ENCODE measurements at places on chromosomes 5 and 9.
A peak's percentile ranks its signal among the peaks of the same experiment; 100 is the strongest.

DNA sequence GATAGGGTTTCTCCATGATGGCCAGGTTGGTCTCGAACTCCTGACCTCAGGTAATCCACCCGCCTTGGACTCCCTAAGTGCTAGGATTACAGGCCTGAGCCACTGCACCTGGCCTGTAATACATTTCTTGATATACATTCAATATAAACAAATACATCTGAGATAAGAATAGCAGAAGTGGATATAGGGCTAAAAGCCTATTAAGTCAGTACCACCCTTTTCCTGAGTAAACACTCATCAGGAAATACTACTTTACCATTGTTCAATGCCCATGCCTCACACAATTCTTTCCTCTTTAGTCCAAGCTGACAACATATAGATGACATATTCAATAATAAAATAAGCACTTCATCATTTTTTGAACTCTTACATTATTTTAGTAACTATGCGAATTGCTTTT is 64.8 kb downstream of the MRPS27 start:
- no peak for DNase-seq

DNA sequence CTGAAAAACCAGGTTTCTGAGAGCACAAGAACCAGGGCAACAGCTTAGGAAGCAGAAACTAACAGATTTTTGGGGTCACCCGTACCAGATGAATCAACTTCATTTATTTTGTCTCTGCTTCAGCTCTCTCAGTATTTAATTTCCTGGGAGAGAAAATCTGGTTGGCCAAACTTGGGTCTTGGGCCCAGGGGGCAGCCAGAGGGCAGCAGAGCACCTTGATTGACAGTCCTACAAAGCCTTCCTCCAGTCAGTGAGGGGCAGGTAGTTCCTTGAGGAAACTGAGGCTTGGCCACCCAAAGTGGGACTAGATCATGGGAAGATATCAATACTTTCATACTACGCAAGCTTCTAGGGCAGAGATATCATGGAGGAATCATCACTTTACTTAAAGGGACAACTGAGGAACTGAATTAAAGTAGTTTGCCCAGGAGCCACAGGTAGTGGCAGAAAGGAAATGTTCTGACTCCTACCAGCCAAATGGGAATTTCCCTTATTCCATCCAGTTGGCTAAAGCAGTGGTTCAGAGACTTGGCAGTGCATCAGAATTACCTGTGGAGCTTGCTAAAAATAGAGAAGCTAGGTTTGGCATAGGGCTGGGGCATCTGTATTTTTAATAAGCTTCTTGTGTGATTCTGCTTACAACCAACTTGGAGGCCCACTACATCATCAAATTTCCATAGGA is 21.5 kb upstream of the ARHGAP26 start:
- peak; percentile 15 for DNase-seq

GRCh38 chr5:180468732-180469585 is 25.2 kb upstream of the CNOT6 start:
- DNase-seq: no peak

- no peak for DNase-seq
These were observed 56.7 kb downstream of the ROPN1L start for GRCh38 chr5:10498350-10498749.

DNA sequence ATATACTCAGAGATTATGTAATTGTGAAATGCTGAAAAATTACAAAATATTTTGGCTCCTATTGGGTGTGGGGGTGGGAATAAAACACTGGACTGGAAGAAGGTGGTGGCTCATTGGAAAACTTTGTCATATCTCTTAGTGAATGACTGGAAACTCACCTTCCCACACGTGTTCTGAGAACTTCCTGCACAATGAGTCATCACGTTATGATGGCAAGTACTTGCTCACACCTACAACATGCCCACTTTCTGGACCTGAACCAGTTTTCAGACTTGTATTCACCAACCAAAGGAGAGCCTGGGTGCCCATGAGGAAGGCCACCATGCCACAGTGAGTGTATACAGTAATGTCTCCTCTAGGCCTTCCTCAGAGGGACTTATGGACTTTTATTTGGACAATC is 294.8 kb downstream of the ASTN2 start:
- DNase-seq: no peak

- no peak for DNase-seq
These were observed 1.3 kb downstream of the RPP25L start for GRCh38 chr9:34610434-34611206.

DNA sequence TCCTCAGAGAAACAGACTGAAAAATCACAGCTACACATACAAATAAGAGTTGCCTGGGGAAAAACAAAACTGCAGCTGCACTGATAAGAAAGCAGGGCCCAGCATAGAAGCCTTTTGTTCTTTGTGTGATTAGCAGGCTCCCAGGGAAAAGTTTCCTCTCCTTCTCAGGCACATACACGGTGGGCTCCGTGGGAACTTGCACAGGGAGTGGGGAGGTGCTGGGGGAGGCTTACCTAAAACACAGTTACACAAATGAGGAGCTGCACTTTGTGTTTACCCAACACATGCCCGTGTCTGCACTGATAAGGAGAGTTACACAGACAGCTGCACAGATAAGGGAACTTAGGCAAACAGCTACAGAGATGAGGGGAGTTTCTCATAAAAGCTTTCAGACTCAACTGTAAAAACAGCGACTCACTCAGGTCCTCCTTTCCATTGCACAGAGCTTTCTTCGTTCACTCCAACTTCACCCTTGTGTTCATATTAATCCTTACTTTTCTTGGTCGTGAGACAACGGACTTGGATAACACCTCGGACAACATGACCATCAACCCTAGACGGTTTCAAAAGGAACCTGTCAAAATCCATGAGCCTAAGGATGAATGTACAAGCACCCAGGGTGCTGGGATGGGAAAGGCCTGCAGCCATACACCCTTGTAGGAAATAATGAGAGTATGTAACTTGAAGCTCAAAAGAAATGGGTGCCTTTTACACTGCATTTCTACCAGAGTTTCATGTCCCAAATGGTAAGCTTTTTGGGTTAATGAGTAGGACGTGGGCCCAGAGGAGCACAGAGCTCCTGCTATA is 50.8 kb downstream of the SERINC5 start:
- no peak for DNase-seq

GRCh38 chr9:89488131-89488530 is 9.8 kb downstream of the SEMA4D start:
- DNase-seq: no peak

GRCh38 chr9:127267793-127268525 is 3.4 kb downstream of the GARNL3 start:
- DNase-seq: no peak

DNA sequence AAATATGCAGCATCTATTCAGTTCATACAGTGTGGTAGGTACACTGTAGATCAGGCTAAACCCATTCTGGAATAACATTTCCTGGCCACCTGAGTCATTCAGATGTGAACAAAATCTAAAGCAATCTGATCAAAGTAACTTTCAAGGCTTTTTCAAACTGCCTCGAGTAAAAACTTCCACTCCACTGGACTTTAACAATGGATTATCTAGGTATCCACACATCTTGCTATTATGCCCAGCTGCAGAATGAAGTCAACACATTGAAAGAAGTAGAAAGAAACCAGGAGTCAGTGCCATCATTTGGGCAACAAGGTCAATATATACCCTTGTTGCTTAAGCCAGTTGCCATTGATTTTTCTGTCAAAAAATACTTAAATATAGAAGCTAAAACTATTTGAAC is 1352.6 kb upstream of the NUDT12 start:
- DNase-seq: no peak

- DNase-seq: no peak
These were observed 621 bp downstream of the SEC16A start for GRCh38 chr9:136482046-136482792.

DNA sequence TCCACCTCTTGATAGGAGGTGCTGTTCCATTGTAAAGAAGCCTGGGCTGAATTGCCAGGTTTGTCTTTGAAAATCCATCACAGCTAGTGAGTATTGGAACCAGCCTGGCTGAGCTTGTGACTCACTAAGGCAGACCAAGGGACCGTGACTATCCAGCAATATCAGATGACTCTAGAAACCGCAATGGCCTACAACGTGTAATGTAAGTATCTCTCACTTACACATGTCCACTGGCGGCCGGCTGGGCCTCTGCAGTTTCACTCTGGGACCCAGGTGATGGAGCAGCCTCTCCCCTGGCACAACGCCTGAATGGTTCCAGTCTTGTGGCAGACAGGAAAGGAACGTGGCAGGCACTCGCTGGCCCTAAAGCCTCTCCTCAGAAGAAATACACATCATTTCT is 3.1 kb upstream of the HRH2 start:
- DNase-seq: no peak

DNA sequence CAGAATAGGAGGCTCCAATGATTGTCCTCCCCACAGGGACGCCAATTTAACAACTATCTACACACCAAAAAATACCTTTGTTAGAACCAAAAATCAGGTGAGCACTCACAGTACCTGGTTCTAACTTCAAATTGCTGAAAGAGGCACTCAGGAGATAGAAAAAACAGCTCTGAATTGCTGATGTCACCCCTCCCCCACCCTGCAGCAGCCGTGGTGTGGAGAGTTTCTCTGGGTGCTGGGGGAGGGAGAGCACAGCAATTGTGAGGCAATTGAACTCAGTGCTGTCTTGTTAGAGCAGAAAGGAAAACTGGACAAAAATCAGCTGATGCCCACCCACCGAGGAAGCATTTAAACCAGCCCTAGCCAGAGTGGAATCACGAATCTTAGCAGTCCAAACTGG is 41.8 kb downstream of the TNFSF8 start:
- no peak for DNase-seq

GRCh38 chr9:69104830-69105527 is 69.1 kb upstream of the TJP2 start:
- DNase-seq: no peak

- DNase-seq: no peak
These were observed 166.4 kb downstream of the FAM170A start for GRCh38 chr5:119795768-119796167.

GRCh38 chr5:94793816-94794198 is 175.3 kb downstream of the SLF1 start:
- DNase-seq: no peak

- DNase-seq: no peak
These were observed 74.2 kb upstream of the SUSD1 start for GRCh38 chr9:112249277-112249676.

GRCh38 chr9:37104183-37104889 is 16.0 kb upstream of the ZCCHC7 start:
- no peak for DNase-seq

DNA sequence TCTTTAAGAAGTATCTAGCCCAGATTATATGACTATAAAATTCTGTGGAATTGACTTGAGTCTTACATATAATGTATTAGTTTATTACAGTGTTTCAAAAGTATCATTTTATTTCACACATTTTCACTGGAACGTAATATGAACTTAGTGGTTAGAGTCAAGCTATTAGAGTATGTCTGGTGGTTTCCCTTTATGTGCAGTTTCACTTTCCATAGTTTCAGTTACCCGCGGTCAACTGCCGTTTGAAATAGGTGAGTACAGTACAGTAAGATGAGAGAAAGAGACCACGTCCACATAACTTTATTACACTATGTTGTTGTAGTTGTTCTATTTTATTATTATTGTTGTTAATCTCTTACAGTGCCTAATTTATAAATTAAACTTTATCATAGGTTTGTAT is 50.5 kb downstream of the COMMD10 start:
- no peak for DNase-seq

DNA sequence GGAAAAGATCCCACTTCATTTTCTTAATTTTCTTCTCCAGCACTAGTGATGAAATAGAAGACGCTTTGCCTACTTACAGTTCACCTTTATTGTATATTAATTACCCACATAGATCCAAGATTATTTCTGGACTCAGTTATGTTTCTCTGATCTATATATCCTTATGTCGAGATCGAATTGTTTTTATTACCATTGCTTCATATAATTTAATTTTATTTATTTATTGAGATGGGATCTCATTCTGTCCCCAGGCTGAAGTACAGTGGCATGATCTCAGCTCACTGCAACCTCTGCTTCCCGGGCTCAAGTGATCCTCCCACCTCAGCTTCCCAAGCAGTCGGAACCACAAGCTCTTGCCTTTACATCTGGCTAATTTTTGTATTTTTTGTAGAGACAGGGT is 121.3 kb downstream of the UGCG start:
- DNase-seq: no peak

GRCh38 chr9:33158843-33159776 is 8.0 kb downstream of the B4GALT1 start:
- no peak for DNase-seq

- no peak for DNase-seq
These were observed 141.7 kb upstream of the ADRA1B start for GRCh38 chr5:159774476-159775031.

DNA sequence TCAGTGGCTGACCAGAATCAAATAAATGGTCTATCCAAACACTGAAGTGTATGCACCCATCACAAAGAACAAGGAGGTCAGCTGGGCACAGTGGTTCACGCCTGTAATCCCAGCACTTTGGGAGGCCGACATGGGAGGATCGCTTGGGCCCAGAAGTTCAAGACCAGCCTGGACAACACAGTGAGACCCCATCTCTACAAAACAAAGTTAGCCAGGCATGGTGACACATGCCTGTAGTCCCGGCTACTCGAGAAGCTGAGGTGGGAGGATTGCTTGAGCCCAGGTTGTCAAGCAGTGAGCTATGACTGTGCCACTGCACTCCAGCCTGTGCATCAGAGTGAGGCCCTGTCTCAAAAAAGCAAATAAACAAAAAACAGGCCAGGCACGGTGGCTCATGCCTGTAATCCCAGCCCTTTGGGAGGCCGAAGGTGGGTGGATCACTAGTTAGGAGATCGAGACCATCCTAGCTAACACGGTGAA is 40.5 kb downstream of the SEMA4D start:
- no peak for DNase-seq

GRCh38 chr5:7869474-7870136 is 657 bp downstream of the MTRR start:
- DNase-seq: no peak

DNA sequence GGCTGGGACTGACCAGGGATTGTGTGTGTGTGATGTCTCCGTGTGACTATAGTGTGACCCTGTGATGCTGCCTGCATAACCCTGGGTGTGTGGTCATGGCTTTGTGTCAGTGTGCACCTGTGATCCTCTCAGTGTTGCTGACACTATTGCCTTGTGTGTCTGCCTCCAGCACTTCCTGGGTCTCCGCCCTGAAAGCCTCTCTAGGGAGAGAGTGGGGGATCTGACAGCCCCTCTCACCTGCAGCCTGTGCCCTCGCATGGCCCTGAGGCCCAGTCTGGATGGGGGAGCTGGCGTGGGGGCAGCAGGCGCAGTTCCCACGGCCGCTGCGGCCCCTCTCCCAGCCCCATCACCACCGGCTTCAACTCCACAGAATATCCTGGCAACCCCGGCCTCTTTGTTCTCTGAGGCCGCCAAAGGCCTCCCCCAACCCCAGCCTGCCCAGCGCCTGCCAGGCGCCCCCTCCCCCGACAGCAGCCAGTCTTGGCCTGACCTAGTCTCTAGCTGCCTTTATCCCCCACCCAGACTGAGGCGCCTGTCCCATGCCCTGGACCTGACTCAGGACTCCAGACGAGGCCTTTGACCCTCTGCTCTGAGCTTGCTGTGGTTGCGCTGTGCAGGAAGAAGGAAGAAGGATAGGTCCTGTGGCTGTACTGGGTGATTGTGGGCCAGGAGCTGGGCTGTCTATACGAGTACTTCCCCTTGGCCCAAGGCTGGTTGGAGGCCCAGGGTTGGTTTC is 38.7 kb downstream of the CXXC5 start:
- DNase-seq: no peak

GRCh38 chr5:10728679-10729078 is 32.4 kb downstream of the DAP start:
- no peak for DNase-seq

GRCh38 chr5:143569213-143569701 is 165.8 kb upstream of the NR3C1 start:
- no peak for DNase-seq

GRCh38 chr9:109519366-109519765 is 21.3 kb upstream of the PTPN3 start:
- no peak for DNase-seq

- DNase-seq: no peak
These were observed 31.7 kb downstream of the MRPL22 start for GRCh38 chr5:154972476-154973080.

Measured in T follicular helper cell (primary cell).